ENCODE measurements at places on chromosomes 6 and 20.

GRCh38 chr6:1607516-1608221 is 2.0 kb upstream of the FOXC1 start:
- DNase-seq = no peak

GRCh38 chr6:112153926-112154607 is 66.7 kb downstream of the FAM229B start:
- DNase-seq = peak; percentile 94

DNA sequence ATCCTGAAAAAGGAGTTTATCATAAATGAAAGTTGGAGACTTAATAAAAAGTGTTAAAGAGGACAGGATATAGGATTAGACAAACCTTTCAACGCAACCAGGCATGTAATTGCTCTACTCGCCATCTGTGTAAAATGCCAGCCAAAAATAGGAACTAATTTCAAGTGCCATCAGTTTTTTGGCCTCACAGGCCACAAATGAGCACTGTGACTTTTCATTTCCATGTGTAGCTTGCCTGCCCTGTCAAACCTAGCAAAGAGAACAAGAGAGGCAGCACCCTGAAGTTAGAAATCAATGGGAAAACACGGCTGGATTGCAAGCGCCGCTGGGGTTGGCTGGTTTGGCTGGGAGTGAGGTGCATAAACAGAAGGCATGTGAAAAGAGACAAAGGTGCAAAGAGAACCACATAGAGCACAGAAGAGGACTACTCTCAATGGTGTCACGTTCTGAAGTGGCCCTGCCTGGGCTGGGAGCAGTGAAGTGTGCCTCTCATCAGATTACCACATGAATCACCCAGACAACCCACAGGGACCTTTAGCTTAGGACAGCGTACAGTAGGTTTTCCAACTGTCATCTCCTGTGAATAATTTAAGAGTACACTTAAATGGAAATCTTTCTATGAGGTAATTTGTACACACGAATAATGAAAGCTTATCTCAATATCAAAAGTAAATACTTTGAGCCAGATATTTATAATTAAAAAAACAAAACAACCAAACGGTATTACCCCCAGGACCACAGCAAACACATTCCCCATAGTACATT is 78.0 kb upstream of the NHSL1 start:
- DNase-seq = peak; percentile 35

GRCh38 chr6:4304927-4305455 is 169.6 kb upstream of the ECI2 start:
- DNase-seq = no peak

DNA sequence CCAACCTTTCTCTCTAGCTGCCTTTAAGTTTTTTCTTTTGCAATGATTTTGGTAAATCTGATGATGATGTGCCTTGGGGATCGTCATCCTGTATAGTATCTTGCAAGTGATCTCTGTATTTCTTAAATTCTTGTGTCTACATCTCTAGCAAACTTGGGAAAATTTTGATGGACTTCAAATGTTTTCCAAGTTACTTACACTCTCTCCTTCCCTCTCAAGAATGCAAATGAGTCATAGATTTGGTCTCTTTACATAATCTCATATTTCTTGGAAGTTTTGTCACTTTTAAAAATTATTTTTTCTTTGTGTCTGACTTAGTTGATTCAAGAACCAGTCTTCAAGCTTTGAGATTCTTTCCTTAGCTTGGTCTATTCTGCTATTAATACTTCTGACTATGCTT is 176.4 kb downstream of the TBC1D32 start:
- peak; percentile 33 for DNase-seq

GRCh38 chr6:452301-453067 is 60.9 kb downstream of the IRF4 start:
- DNase-seq = no peak

GRCh38 chr6:36127462-36128016 is 2.8 kb upstream of the MAPK13 start:
- DNase-seq = peak; percentile 56

DNA sequence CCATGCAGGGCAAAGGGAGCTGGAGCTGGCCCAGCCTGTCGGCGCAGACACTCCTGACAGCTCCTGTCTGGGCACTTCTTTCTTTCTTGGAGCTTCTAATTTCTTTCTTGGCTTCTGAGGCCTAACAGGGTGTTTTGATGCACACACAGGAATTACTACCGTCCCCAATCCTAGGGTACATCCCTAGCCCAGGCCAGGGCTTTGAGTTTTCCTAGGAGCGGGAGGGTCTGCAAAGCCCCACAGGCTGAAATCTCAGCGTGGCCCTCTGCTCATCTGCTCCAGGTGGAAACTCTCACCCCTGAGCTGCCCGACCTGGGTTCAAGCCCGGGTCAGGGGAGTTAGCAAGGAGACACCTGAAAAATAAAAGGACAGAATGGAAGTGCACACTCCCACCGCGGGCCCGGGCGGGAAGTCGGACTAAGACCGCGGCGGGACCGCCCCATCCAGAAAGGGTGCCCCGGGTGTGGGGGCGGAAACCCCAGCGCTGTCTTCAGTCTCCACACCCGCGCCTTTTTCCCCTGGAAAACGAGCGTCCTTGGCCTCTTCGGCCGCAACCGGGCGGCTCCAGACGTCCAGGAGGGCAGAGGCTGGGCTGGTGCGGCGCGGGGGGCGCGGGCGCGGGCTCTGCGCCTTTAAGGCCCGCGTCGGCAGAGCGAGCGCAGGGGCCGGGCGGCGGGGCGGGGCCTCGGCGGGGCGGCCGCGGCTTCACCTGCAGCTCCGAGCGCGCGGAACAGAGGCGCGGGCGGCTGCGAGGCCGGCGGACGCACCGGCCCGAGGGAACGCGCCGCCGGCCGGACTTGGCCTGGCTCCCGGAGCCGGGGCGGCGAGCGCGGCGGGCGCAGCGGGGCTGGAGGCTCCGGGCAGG is at the start of gene CDH4:
TSS of gene CDH4 (plus strand) at position 733 of the 865 bp plus-strand sequence.
- DNase-seq = no peak

DNA sequence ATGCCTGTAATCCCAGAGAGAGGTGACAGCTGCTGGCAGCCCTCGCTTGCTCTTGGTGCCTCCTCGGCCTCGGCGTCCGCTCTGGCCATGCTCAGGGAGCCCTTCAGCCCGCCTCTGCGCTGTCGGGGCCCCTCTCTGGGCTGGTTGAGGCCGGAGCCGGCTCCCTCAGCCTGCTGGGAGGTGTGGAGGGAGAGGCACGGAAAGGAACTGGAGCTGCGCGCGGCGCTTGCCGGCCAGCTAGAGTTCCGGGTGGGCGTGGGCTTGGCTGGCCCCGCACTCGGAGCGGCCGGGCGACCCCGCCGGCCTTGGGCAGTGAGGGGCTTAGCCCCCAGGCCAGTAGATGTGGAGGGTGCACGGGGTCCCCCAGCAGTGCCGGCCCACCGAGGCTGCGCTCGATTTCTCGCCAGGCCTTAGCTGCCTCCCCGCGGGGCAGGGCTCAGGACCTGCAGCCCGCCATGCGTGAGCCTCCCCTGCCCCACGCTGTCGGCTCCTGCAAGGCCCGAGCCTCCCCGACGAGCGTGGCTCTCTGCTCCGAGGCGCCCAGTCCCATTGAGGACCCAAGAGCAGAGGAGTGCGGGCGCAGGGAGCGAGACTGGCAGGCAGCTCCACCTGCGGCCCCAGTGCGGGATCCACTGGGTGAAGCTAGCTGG is 34.6 kb downstream of the C6orf52 start:
- no peak for DNase-seq

DNA sequence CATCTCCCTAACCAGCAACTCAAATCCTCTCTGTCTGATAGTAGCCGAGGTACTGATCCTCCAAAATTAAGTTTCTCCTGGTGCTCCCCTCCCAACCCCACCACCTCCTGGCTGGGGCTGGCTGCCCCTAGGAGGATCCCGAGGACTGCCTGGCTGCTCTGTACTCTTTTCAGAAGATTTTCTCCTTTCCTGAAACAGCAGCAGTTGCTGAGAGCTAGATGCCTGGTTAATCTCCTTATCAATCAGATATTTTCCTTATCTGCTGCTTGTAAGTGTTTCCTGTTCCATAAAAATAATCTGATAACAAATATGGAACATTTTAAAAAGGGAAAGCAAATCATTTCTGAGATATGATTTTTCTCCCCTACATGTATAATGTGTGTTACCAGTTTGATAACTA is 52.8 kb downstream of the ZMYND8 start:
- DNase-seq = no peak

- no peak for DNase-seq
These were observed 32.0 kb upstream of the KATNA1 start for GRCh38 chr6:149680503-149680902.

DNA sequence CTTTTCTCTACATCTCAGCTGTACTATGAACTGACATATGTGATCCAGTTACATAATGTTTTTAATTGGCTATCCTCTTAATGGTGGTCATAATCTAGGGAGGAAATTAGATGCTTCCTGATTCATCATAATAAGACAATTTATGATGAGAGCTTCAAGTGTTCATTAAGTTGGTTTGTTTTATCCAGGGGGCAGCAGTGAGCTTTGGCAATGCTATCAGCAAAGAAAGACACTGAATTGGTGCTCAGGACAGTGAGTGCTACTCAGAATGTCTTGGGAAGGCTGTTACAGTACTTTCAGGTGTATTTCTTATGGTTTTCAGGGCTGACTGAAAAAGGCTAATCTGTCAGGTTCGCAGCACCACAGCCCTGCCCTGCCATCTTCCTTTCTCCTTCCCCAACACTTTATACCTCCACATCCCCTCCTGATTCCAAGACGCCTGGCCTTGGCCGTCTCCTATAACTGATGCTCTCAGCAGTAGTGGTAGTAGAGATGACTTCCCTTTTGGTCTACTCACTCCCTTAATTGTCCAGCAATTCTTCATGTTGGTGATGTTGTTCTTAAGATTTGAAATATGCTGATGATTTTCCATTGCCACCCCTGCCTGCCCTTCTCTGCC is 67.0 kb upstream of the TNFAIP3 start:
- DNase-seq = no peak

- no peak for DNase-seq
These were observed 9.9 kb downstream of the GGT7 start for GRCh38 chr20:34862724-34863123.

GRCh38 chr6:43052842-43053544 is 658 bp downstream of the CUL7 start:
- peak; percentile 12 for DNase-seq

- DNase-seq = no peak
These were observed 18.8 kb upstream of the MRGBP start for GRCh38 chr20:62777528-62777830.

DNA sequence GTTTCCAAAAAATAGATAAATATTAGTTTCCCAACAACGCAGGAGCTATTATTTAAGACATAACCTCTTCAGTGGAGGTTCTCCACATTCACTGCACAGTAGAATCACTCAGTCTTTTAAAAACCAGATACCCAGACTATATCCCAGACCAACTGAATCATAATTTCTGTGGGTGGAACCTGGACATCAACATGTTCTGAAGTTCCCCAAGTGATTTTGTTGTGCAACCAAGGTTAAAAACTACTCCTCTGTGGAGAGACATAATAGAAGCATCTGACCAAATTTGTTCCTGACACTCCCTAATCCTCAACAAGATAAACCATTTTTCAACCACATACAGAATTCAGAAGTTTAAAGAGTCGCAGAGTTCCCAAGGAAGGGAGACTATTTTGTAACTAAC is 42.3 kb downstream of the STK38 start:
- peak; percentile 16 for DNase-seq

DNA sequence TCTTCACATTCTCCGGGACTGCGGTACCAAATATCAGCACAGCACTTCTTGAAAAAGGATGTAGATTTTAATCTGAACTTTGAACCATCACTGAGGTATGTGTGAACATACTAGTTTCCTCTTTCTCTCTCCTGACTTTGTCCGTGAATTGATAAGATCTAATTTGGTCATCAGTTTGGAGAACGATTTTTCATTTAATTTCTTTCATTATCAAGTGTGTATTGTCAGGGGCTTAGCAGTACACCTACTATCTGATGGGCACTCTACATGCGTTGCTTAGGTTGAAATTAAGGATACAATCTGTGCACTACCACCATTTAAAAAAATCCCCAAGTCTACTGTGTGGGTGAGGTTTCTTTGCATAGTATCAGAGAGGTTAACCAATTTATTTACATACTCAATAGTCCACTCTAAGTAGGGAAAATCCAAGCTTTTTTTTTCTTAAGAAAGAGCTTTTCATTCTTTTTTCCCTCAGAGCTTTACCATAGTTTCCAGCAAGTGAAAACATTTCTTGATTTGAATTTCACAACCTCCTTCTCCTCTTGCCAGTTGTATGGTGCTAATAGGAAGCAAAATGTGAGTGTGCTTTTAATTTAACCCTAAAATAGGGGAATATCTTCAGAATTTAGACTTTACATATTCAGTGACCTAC is 105.4 kb upstream of the ESR1 start:
- DNase-seq = no peak

DNA sequence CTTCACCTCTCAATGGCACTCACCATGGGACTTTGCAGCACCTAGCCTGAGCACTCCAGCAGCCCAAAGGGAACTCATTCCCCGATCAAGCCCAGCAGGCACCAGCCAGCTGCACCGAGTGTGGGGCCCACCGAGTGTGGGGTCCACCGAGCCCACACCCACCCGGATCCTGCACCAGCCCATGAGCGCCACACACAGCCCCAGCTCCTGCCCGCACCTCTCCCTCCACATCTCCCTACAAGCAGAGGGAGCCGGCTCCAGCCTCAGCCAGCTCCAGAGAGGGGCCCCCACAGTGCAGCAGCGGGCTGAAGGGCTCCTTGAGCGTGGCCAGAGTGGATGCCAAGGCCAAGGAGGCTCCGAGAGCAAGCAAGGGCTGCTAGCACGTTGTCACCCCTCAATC is 1182.4 kb downstream of the HACE1 start:
- no peak for DNase-seq

DNA sequence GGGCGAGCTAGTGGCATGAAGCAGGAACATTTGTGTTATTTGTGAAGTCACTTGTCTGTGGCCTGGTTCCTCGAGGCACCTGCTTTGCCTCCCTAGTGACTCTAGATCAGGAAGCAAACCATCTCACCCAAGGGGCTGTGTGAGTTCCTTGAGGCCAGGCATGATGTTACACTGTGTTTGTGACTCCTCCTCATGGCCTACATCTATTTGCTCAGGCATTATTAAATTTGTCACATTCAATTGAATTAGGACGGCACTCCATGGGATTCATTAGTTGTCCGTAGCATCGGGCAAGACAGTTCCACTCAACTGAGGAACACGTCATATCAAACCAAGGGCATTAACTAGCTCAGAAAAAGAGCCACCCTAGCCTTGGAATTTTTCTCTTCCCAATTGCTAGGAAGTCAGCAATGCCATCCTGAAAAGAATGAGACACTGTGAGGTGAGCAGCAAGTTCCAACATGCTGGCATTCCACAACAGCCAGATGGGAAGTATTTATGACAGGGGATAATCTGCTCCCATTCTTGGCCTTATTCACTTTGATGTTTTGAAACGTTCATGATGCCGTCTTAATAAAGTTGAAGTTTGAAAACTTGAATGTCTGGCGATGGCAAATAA is 17.2 kb downstream of the TMEM200A start:
- DNase-seq = no peak

- no peak for DNase-seq
These were observed at the start of gene SLC35F1 for GRCh38 chr6:117906958-117907600. Gene SLC35F1, plus strand, starts transcription at chr6:117907264.

- DNase-seq = no peak
These were observed 674.2 kb upstream of the FLRT3 start for GRCh38 chr20:15011631-15012030.

- no peak for DNase-seq
These were observed 69.9 kb upstream of the STMND1 start for GRCh38 chr6:17031961-17032360.
